T-helper 2 cell treated with Interferon-gamma antibody and Interleukin-4, amounts not matched to agents 5 μg/mL and 100 μg/mL, for 36 hours (primary cell): ENCODE measurements at places on chromosomes 1 and 21.

- no peak for DNase-seq
Measured at GRCh38 chr1:236688705-236689104, 2.4 kb downstream of the ACTN2 start.

GRCh38 chr1:199482426-199482825 lies 545.1 kb upstream of the NR5A2 start:
- no peak for DNase-seq

DNA sequence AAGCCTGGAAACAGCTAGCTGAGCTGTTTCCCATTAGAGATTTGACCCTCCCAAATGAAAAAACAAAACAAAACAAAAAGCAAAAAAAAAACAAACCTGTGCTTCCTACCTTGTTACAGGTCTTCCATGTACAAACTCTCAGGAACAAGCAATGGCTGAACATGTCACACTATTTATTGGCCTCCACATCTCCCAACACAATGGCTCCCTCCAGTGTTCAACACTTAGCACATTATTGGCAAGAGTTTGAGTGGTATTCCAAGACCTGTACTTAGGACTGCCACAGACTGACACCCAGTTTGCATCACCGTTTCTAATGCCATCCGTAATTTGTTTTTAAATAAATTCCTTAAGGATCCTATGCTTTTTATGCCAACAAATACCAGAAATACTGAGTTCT lies 195.0 kb upstream of the OLFM3 start:
- no peak for DNase-seq

DNA sequence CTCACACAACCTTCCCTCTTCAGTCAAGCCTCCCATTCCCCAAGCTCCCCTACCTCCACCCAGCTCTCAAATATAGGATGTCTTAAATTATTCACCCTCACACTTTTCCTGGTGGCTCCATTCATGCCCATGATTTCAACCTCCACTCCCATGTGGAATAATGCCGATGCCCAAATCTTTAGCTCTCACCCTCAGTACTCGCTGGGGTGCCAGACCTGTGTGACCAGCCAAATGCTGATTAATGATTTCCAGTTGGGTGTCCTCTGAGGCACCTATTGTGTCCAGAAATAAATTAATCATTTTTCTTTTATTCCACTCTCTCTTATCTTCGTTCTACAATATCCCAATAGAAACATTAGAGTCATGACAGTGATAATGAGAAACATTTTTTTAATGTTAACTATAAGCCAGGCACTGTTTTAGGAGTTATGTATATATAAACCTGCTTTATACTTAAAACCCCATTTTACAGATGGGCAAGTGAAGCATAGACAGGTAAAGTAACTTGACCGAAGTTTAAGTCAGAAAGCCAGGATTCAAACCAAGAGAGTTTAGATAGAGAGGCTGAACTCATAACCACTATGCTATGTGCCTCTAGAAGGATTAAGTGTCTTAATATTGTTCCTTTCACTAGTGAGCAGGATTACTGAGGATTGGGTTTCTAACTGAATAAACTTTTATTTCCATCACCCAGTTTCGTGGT lies 209.7 kb downstream of the DUSP10 start:
- DNase-seq, result no peak

GRCh38 chr1:100868364-100868995 lies 26.2 kb downstream of the EXTL2 start:
- no peak for DNase-seq

- DNase-seq, result no peak
Measured at GRCh38 chr1:228903434-228904071, 168.3 kb downstream of the RHOU start.

DNA sequence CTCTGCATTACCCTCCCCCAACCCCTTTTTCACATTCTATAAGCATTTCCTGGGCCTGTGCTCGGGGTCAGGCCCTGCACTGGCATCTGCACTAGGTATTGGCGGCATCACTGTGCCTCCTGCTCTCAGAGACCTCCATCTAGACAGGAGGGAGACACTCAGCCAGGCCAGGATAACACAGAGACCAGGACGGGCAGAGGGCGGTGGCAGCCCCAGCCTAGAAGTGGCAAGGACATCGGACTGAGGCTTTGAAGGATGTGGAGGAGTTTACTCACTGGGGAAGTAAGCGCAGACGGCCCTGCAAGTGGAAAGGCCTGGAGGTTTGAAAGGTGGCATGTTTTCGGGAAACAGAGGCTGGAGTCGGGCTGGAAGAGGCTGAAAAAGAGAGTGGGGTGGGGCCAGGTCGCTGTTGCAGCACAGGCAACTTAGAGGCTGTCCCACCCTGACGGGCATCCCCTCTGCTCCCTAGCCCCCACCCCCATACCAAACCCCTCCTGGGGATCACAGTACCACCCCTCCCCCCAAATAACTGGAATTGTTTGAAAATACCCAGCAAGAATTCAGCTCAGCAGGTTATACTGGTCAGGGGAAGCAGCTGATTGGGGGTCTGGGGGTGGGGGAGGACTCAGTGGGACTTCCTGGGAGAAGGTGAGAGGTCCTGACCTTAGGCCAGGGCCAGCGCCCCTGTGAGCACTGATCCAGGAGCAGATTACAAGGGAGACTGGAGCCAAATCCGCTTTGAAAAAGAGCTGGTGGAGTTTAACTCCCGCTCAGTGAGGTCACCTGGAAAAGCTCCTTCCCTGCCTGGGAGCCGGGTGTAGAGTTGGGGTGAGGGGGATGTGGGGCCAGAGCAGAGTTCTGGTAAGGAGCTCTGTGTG lies 121.8 kb upstream of the WNT4 start:
- DNase-seq, result no peak

- DNase-seq, result no peak
Measured at GRCh38 chr1:50955116-50955515, 5.0 kb downstream of the FAF1 start.

- no peak for DNase-seq
Measured at GRCh38 chr1:3963554-3963953, 63.5 kb upstream of the C1orf174 start.

- DNase-seq, result no peak
Measured at GRCh38 chr1:44590475-44590874, 83.8 kb downstream of the TMEM53 start.

GRCh38 chr1:236590553-236591150 lies 13.7 kb downstream of the HEATR1 start:
- no peak for DNase-seq

GRCh38 chr1:165287781-165288180 lies 68.7 kb downstream of the LMX1A start:
- no peak for DNase-seq

GRCh38 chr1:94643819-94644218 lies 102.3 kb upstream of the F3 start:
- no peak for DNase-seq

- no peak for DNase-seq
Measured at GRCh38 chr21:38544661-38545060, 46.4 kb upstream of the ERG start.

GRCh38 chr1:53593758-53594380 lies 134.7 kb downstream of the DMRTB1 start:
- no peak for DNase-seq

- DNase-seq, result no peak
Measured at GRCh38 chr1:38077523-38078147, 31.0 kb upstream of the POU3F1 start.

GRCh38 chr1:39755965-39756659 lies 15.0 kb downstream of the OXCT2 start:
- DNase-seq, result no peak
